ENCODE measurements at places on chromosomes 2 and 18.
A peak's percentile ranks its signal among the peaks of the same experiment; 100 is the strongest.

- no peak for DNase-seq
Measured at GRCh38 chr2:49037197-49037596, 117.1 kb downstream of the FSHR start.

DNA sequence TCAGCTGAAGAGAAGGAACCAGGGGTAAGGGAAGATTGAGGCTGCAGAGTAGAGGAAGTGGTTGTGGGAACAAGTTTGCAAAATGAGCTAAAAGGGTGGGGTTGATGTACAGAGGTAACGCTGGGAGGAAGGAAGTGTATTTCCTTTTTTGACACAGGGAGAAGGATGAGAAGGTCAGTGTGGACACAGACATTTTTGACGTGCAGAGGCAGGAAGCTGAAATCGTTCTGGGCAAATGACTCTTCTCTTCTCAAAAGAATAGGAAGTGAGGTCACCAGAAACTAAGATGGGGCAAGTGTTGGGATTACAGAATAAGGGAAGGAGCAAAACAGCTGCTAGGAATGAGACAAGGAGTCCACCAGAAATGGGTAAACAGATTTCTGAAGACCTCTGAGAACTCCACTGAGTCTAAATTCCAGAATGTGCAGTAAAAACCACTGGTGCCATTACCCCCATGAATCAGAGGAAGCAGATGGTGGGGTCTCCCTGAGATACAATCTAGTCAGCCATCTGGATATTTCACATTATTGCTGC, 20.0 kb upstream of the RNF149 start:
- DNase-seq = no peak

DNA sequence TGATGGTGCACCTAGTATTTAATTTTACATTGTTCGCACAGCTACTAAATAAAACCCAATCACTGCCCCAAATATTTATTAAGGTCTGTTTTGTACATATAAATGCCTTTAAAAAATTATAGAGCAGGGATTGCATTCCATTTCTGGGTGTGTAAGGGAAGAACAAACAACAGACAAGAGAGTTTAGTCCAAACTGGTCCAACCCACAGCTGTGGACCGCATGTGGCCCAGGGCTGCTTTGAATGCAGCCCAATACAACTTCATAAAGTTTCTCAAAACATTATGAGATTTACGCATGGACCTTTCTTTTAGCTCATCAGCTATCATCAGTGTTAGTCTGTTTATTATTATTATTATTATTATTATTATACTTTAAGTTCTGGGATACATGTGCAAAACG, 114.8 kb upstream of the LRATD1 start:
- no peak for DNase-seq

- DNase-seq = peak; percentile 18
Measured at GRCh38 chr2:210072922-210073509, 70.6 kb downstream of the RPE start.

DNA sequence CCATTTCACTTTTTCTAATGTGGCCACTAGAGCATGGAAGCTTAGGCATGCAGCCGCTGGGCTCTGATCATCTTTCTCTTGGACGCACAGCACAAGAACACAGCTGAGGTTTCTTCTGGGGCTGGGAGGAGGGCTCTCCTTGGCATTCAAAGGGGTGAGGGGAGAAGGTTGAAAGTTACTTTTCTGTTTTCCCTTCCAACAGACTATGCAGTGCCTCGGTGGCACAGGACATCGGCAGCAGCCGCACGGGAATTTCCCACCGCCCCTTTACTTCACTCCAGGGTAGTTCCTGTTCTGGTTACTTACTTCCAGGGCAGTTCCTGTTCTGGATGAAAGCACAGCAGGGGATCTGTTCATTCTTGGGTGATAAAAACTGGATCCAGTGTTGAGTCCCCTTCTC, 18.9 kb upstream of the MAL start:
- no peak for DNase-seq

GRCh38 chr2:162328424-162329157, 10.1 kb upstream of the IFIH1 start:
- DNase-seq = peak; percentile 23

GRCh38 chr2:36819095-36819711, 122.7 kb downstream of the VIT start:
- no peak for DNase-seq

DNA sequence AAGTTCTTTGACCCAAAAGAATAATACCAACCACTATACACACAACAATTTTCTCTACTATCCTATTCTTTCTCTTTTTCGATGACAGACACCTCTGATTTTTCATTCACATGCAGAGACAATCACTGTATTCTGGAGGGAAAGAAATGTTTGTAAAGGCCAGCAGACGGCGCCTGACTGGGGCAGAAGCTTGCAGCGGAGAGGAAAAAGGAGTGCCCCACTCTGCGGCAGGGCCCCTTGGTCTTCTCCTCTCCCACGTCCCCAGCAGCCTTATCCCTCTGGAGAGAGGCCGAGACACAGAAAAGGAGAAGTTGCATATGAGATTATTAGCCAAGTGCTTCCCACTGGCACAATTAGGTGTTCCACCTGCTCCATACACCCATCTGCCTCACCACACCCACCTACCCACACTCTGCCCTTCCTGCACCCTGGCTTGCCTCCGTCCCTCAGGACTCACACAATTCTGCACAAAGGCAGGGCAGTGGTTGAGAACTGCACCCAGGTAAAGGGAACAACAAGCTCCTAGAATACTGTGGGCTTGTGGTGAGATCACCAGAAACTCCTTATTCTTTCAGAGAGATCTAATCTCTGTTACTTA, 687.3 kb downstream of the NRXN1 start:
- DNase-seq = no peak

DNA sequence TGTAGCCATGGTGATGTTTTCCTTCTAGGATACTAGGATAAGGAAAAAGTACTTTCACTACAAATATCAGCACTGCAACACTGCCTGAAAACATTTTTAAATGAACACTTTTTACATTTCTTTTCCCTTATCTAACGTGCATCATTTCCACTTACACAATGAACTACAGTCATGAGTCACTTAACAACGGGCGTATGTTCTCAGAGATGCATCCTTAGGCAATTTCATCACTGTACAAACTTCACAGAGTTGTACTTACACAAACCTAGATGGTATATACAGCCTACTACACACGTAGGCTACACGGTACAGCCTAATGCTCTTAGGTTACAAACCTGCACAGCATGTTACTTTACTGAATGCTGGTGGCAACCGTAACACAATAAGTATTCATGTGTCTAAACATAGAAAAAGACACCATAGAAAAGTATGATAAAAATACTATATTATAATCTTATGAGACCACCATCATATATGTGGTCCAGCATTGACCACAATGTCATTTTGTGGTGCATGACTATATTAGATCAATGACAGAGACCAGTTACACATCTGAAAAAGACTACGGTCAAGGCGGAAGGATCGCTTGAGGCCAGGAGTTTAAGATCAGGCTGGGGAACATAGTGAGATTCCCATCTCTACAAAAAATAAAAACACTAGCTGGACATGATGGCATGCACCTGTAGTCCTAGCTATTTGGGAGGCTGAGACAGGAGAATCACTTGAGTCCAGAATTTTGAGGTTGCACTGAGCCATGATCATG, 39.8 kb downstream of the WDR33 start:
- DNase-seq = no peak

DNA sequence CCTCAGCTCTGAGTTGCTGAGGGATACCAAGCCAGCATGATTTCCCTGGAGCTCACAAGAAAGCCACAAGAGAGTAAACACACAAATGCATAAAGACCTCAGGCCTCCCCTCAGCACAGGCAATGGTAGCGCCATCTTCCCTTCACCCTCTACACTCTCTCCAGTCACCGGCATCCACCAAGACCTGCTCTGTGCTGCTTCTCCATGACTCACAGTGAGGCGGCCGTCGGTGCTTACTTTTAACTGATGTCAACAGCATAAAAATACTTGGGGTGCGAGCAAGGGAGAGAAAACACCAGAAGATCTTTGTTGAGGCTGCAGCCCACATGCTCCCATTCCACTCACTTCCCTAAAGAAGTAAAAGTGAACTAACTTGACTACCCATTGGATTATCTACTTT, 46.7 kb downstream of the L3MBTL4 start:
- DNase-seq = no peak

GRCh38 chr2:119598596-119599263, 54.5 kb downstream of the CFAP221 start:
- no peak for DNase-seq

GRCh38 chr2:39124000-39124745, 3.3 kb upstream of the SOS1 start:
- peak; percentile 90 for DNase-seq

GRCh38 chr2:16325976-16326510, 339.6 kb downstream of the CYRIA start:
- no peak for DNase-seq

GRCh38 chr2:72689579-72690195, 136.1 kb downstream of the EXOC6B start:
- DNase-seq = no peak

DNA sequence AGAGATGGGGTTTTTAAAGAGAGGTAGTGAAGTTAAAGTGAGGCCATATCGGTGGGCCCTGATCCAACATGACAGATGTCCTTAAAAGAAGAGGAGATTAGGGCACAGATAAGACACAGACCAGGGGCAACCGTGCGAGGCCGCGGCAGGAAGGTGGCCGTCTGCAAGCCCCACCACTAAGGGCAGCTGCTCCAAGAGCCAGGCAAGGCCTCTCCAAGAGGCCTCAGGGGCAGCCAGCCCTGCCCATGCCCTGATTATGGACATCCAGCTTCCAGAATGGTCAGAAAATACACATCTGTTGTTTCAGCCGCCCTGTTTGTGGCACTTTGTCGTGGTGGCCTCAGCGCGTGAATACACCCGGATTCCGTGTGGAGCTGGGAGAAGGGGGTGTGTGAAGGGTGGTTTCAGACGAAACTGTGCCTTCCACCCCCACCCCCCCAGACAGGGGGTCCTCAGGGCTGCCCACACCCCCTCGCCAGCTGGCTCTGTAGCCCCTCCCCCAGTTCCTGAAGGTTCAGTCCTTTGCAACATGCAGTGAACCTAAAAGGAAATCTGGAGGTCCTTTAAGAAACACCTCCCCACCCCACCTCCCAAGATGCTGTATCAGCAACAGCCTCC, 74.1 kb upstream of the SMAD7 start:
- no peak for DNase-seq

GRCh38 chr2:236744281-236744705, 174.7 kb downstream of the ACKR3 start:
- no peak for DNase-seq

GRCh38 chr18:58438958-58439300, 190.0 kb downstream of the ALPK2 start:
- no peak for DNase-seq

GRCh38 chr2:205296959-205297358, 385.3 kb upstream of the NRP2 start:
- DNase-seq = no peak

DNA sequence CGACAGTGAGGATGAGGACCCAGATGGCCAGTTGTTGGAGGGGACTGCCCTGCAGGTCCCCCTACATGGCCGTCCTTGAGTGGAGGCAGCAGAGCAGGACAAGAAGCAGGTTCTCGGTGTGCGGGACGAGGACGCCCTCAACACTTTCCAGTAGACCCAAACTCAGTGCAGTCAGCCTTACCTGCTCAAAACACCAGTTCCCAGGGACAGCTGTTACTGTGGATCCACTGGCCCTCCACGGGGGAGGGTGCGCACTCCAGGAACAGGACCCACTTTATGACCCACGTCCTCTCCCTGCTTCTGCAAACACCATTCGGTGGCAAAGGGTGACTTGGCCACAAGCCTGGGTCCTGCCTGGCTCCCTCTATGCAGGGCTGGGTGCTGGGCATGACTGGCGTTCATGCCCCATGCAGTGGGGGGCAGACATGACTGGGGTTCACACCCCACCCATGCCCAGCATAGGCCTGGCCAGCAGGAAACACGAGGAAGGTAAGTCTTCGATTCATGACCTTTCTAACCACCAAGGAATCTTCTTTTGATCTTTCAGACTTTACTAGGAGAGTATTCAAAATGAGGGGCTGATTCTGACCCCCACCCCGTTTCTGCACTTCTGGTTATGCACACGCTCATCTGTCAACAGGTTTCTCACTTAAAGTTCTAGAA, 233.7 kb downstream of the HDAC4 start:
- no peak for DNase-seq

- DNase-seq = no peak
Measured at GRCh38 chr2:9820020-9820973, 23.0 kb upstream of the TAF1B start.

All from GM10248 (cell line).